ENCODE measurements at places on chromosomes 16 and 17. TPM values are rescaled to one million over a fixed set of nuclear protein-coding genes. Genes with fewer than 3 reads are reported as not detected.

The TP53TG3 gene
- not detected for total RNA-seq

The ATP2C2 gene
- total RNA-seq, result not detected

DNA sequence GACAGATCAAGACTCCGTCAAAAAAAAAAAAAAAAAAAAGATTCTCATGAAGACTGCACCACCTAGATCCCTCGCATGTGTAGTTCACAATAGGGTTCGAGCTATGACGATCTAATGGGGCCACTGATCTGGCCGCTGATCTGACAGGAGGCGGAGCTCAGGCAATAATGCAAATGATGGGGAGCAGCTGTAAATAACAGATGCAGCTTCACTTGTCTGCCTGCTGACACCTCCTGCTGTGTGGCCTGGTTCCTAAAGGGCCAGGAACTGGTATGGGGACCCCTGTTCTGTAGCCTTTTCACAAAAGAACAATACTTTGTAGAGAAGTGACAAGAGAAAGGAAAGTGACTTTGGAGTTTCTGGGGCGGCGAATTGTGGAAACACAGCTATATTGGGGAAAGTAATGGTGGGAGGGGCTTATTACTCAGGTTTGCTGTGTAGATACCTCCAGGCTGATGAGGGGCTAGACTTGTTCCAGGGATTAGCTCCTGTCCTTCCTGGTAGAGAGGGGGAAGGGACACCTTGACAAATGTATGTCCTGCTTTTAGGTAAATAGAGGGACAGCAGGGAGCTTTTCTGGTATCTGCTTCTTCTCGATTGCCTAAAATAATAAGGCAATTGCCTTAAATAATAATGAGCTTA, 57.1 kb downstream of the HAPSTR1 start:
- DNase-seq, result no peak

GRCh38 chr16:65068151-65068740, 53.6 kb downstream of the CDH11 start:
- peak; percentile 75 for DNase-seq

The GPRC5C gene
- not detected for total RNA-seq

GRCh38 chr17:73750975-73751374, 106.7 kb upstream of the SDK2 start:
- DNase-seq, result no peak

The PRAC1 gene
- not detected for total RNA-seq

The ETV4 gene
- total RNA-seq, result 5.8 TPM

The CSNK1D gene
- total RNA-seq, result 116 TPM

DNA sequence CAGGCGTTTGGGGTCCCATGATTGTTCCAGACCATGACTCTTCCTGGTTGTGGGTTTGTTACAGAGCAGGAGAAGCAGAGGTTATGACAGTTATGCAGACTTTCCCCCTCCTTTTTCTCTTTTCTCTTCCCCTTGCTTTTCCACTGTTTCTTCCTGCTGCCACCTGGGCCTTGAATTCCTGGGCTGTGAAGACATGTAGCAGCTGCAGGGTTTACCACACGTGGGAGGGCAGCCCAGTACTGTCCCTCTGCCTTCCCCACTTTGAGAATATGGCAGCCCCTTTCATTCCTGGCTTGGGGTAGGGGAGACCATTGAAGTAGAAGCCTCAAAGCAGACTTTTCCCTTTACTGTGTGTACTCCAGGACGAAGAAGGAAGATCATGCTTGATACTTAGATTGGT, 7.9 kb upstream of the TACO1 start:
- no peak for DNase-seq

DNA sequence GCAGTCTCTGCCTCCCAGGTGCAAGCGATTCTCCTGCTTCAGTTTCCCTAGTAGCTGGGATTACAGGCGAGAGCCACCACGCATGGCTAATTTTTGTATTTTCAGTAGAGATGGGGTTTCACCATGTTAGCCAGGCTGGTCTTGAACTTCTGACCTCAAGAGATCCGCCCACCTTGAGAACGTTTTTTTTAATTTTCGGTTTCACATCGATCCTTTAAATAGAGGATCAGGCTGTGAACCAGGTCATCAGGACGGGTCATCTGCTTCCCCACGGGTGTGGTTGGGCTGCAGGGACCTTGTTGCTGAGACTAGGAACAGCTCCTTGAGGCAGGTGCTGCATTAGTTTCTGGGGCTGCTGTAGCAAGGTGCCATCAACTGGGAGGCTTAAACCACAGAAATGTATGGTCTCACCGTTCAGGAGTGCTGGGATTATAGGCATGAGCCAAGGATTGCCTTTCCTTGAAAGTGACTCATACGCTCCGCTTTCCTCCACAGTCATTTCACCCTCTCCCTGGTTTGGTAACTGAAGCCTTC, 7.9 kb upstream of the NAGPA start:
- peak; percentile 70 for DNase-seq

DNA sequence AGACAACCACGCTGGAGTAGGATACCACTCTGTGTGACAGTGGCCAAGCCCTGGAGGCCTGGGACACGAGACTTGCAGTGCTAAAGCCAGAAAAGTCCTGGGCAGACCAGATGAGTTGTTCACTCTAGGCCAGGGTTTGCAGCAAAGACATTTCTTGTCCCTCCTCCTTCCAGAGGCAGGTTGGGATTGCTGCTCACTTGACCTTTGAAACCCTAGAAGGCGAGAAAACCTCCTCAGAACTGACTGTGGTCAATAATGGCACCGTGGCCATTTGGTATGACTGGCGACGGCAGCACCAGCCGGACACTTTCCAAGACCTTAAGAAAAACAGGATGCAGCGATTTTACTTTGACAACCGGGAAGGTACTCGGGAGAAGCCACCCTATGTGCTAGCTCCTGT, 9.8 kb upstream of the EPN3 start:
- no peak for DNase-seq

- no peak for DNase-seq
Observed at GRCh38 chr17:82480318-82480717, 21.8 kb downstream of the NARF start.

- no peak for DNase-seq
Observed at GRCh38 chr17:55230716-55231115, 34.0 kb upstream of the HLF start.

GRCh38 chr17:77622647-77623046, 335.9 kb upstream of the TNRC6C start:
- DNase-seq, result no peak

GRCh38 chr16:72244853-72245252, 72.9 kb upstream of the PMFBP1 start:
- no peak for DNase-seq

DNA sequence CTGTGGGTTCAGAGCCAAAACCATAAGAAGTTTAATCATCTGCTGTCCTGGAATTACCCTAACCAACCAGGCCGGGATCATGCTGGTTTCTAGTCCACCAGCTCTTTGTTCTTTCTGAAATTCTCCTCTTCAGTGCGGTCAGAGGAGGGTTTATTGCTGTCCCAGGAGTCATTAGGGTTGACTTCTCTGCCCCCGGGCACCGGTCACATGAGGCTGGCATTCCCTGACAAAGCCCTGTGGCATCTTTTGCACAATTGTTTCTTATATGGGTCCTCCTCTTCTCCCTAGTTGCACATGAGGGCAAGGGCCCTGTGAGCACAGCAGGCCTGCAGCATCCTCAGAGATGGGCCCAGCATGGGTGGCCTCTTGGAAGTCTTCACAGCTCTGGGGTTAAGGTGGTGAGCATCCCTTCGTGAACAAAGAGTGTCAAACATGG, 243.9 kb downstream of the IRF8 start:
- DNase-seq, result no peak

The KDM8 gene
- 5.7 TPM for total RNA-seq

Data from HFFc6 (cell line).